Activated CD4-positive, CD25-positive, alpha-beta regulatory T cell treated with anti-CD3 and anti-CD28 coated beads, Interleukin-2, amount 50 U/mL, for 72 hours (primary cell): ENCODE measurements at places on chromosomes 5 and 9.

- no peak for DNase-seq
Measured at GRCh38 chr5:125011014-125011413, 264.6 kb upstream of the ZNF608 start.

GRCh38 chr9:120609636-120610035 lies 29.7 kb upstream of the CDK5RAP2 start:
- no peak for DNase-seq

DNA sequence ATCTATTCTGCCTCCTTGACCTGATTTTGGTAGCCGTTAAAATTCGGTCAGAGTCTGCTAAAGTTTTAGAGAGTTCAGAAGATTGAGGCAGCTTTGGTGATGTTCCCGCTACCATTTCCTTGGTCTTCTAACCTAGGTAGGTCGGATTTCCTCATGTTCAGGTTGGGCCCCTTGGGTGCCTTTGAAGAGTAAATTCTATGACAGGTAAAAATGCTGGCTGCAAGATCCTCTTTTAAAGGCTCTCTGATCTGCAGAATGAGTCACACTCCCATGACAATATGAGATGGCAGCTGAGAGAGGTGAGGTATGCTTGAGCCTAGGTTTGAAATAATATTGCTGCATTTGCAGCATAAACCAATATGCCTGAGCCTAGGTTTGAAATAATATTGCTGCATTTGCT lies 198.9 kb downstream of the TSSK1B start:
- DNase-seq = no peak

DNA sequence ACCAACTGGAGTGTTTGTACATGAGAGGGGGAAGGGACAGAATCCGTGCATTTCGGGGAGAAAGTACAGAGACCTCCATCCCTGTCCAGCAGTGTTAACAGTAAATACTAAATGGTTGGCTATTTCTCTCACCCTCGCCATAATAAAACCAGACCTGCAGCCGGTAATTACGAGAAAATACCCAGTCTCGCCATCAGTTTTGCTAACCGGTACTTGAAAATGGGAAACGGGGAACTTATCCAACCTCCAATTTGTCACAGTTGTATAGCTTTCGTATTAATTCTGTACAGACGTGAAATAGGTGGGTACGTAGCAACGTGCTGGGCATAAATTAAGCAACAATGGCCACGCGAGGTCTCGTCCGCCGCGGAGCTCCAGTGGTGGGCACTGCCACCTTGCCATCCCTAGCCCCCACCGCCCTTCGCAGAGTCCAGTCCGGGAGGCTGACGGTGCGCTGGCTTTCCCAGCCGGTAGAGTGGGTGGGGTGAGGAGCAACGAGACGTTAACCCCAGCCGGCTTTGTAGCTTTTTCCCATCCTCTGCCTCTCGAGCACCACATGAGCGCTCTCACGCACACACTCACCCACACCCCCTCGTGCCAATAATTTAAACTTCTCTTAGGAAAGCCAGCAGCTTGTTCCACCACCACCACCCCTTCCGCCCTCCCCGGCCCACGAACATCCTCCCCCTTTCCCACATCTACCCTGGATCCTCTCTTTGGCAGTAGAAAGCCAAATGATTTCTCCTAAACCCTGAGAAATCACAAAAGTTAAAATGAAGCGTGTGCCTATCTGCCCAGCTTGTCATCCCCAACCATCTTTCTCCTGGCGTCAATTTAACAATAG lies 1.8 kb downstream of the ELAVL2 start:
- no peak for DNase-seq

DNA sequence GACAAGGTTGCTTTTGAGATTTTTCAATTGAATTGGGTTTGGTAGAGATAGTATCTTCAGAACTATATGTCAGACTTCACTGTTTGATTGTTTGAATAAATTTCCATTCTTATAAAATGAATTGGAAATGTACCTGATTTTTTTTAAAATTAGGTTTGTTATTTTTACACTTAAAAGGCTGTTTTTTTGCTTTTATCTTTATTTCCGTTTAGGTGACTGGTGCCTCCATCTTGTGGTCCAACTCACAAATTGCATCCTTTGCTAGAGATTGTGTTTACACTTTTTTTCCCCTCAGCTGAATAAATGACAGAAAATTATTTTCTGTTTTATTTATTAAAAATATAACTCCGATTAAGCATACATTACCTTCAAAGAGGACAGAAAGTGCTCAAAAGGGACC lies 15.6 kb downstream of the NDUFAF2 start:
- DNase-seq = no peak

DNA sequence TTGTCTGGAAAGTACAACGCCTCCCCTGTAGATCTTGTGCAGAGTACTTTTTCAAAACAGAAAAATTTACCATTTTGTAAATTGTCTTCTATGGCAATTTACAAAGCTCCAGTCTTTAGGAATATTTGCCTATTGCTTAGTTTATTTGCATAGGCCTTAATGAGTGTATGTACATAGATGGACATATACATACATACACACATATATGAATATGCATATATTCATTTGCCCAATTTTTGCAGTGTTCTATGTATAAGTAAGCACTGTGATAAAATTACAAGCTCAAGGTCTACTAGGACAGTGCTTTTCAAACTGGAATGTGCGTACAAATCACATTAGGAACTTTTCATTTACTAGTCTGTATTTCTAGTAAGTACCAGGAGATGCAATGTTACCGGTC lies 301.3 kb upstream of the SMARCA2 start:
- no peak for DNase-seq

DNA sequence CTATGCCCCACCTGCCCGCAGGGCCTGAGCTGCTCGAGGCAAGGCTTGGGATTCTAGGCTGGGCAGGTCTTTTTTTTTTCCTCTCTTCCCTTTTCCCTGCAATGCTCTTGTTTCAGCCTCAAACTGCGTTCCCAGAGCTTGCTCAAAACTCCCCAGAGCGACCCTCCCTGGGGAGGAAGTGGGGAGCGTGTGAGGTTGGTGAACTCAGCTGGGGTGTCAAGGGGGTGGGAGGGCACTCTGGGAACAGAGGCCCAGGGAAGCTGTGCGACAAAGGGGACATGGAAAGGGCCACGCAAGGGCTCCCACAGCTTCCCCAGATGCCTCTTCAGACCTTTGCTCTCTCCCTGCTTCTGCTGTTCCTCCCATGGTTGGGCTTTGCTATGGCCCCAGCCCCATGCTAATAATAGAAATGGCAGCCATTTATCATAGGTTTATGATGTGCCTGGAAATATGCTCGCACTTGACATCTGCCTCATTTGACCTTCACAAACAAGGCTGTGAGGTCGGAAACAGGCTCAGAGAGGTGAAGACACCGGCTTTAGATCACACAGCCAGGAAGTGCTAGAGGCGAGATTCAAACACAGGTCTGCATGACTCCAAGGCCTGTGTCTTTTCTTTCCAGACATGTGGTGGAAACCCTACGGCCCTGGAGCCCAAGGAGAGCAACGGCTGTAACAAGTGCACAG lies 40.9 kb upstream of the IL17B start:
- DNase-seq = no peak

GRCh38 chr9:86747711-86748110 lies 199.6 kb downstream of the GAS1 start:
- DNase-seq = no peak
